ENCODE measurements at places on chromosomes 6 and 20. TPM values are rescaled to one million over a fixed set of nuclear protein-coding genes. Genes with fewer than 3 reads are reported as not detected.

GRCh38 chr20:39190666-39191570 is 228.8 kb downstream of the DHX35 start:
- no peak overlapping the region for H3K4me3 ChIP-seq
- no peaks in the 10 kb centered on the region for H3K27me3 ChIP-seq
- no peak overlapping the region for H3K27ac ChIP-seq
- no peaks in the 10 kb centered on the region for H3K36me3 ChIP-seq

- H3K36me3 ChIP-seq, result no peaks in the 10 kb centered on the region
- H3K27me3 ChIP-seq, result no peaks in the 10 kb centered on the region
- H3K4me3 ChIP-seq, result no peak overlapping the region
- DNase-seq, result no peak
Observed at GRCh38 chr6:56223995-56224394, 23.4 kb downstream of the COL21A1 start.

DNA sequence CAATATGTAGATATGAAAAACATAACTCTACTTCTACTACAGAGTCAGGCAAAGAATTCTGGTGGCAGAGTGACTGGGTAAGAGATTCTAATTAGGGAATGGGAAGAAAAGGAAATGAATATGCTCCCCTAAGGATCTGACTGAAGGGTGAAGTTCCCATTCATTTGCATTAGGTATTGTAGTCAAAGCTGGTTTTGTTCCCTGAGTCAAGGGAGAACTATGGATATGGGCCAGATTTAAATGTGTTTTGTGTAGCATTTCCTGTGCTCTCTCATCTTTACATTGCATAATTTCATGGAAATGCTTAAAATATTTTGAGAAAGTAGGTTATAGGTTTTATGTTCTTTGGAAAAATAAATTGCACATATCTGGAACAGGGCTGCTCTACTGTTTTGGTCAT is 299.7 kb downstream of the BTBD3 start:
- H3K4me3 ChIP-seq, result no peak overlapping the region
- no peaks in the 10 kb centered on the region for H3K4me1 ChIP-seq

DNA sequence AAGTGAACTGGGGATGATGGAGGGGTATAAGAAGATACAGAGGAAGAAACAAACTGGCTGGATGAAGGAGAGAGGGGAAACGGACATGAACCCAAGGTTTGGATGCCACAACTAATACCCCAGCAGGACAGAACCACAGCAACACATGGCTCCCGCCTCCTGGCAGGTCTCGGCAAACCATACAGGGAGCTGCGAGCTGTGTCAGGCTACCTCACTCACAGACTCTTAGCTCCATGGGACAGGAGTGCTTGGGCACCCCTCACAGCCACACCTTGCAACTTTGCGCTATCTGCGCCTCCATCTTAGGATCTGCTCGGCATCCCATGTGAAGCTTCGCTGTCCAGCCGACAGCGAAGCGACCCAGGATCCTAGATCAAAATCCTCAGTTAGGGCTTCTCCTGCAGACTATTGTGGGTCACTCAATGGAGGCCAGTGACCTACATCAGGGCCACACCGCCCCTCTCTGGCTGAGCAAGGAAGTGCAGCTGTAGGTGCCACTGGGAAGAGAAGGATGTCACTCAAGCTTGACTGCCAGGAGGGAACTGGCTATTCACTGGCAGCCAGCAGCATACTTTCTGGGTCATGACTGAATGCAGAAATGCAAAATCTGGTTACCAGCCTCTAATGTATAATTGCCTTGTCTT is 174.4 kb upstream of the RIN2 start:
- peak; percentile 91 for DNase-seq
- H3K27me3 ChIP-seq, result no peaks in the 10 kb centered on the region
- no peak overlapping the region for H3K27ac ChIP-seq
- H3K36me3 ChIP-seq, result no peaks in the 10 kb centered on the region
- peaks cover under 1% of the 10 kb centered on the region for H3K4me1 ChIP-seq

DNA sequence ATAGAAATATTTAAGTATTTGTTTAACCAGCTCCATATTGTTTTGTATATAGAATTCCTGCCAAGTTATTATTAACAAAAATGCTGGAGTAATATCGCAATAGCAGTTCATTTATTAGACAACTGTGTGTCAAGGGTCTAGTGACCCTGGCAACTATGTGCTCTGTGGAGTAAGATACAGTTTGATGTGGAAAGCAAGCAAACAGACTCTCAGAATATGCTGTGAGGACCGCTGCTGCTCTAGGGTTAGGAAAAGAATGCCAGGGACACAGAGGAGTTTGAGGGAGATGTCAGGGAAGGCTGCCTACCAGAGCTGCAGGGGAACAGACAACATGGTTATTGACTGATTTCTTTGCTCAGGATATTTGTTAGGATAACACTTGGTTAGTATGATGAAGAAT is 71.2 kb downstream of the HIVEP1 start:
- no peaks in the 10 kb centered on the region for H3K4me1 ChIP-seq
- no peak for DNase-seq
- H3K4me3 ChIP-seq, result no peak overlapping the region
- no peaks in the 10 kb centered on the region for H3K27me3 ChIP-seq
- H3K36me3 ChIP-seq, result no peaks in the 10 kb centered on the region
- no peak overlapping the region for H3K27ac ChIP-seq

DNA sequence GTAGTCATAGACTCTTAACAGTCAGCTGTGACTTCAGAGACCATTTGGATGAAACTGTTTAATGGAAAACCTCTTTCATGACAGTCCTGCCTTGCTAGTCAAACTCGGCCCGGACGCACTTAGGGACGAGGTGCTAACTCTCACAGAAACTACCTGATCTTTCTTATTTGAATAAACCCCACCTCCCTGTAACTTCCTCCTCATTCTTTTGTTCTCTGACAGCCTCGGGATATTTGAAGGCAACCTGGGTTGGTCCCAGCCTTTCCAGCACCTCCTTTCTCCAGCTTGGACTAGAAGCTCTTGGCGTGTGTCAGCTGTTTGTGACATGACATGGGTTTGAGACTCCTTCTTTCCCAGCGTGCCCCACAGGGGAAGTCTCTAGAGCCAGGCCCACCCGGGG is 175.3 kb upstream of the EXOC2 start:
- no peak for DNase-seq
- no peaks in the 10 kb centered on the region for H3K36me3 ChIP-seq
- H3K27me3 ChIP-seq, result no peaks in the 10 kb centered on the region
- no peak overlapping the region for H3K4me3 ChIP-seq
- H3K4me1 ChIP-seq, result no peaks in the 10 kb centered on the region
- no peak overlapping the region for H3K27ac ChIP-seq

DNA sequence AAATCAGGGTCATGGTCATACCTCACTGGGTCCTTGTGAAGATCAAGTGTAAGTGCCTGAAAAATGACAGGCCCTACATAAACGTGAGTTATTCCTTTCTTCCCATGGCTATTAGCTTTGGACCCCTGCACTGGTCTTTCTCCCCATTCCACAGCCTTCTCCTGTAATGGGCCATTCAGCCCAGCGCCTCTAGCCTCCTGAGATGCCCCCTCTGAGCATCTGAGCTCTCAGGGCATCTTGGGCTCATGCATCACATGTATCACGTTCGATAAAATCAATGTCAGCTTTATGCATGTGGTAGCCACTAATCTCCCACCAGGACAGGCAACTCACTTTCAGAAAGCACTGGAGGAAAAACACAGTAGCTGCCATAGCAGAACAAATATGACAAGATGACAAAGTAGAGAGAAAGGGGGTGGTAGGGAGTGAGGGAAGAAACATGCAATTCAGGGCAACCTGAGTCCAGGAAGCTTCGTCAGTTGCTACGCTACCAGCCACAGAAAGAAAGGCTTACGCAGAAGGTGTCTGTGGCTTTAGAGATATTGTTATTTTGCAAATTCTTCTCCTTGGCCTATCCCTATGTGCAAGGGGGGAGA is 498.8 kb downstream of the PTPRT start:
- H3K27ac ChIP-seq, result no peak overlapping the region
- H3K27me3 ChIP-seq, result no peaks in the 10 kb centered on the region
- no peak for DNase-seq
- no peaks in the 10 kb centered on the region for H3K4me1 ChIP-seq
- H3K4me3 ChIP-seq, result no peak overlapping the region

DNA sequence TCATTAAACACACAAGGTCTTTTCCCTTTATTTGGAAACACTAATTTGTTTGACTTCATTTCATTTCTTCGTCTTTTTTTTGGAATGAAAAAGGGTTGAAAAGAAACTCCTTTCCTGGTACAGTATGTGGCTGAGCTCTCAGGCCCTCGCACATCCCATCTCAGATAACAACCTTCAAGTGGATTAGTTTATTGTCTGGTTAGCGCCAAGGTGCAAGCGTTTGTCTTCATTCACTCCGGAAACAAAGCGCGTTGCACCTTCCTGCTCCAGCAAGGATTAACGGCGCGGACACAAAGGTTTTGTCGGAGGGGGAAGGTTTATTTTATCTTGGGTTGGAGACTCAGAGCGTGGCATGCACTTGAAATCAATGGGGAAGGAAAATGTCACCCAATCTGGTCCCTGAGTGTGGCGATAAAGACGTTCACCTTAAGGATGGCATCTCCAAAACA is 5.3 kb upstream of the NKX2-2 start:
- no peaks in the 10 kb centered on the region for H3K27me3 ChIP-seq
- H3K27ac ChIP-seq, result no peak overlapping the region
- H3K4me1 ChIP-seq, result no peaks in the 10 kb centered on the region
- H3K36me3 ChIP-seq, result no peaks in the 10 kb centered on the region
- no peak overlapping the region for H3K4me3 ChIP-seq

DNA sequence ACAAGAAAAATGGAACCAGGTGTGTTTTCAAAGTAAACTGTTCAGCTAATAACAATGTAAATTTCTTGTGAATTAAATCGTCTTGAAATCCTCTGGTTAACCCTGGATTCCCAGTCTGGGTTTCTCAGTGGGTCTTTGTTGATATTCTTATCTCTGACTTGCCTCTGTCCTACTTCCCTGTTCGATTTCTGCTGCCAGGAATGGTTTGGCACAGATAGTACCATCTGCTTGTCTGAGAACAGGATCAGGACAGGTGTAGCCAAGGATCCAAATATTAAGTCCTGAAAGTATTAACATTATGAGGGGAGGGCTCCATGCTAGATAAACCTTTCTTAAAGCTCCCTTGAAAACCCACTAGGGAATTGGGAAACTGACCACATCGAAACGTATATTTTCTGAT is 30.1 kb downstream of the ARFGEF2 start:
- DNase-seq, result no peak
- H3K4me1 ChIP-seq, result no peaks in the 10 kb centered on the region
- no peak overlapping the region for H3K27ac ChIP-seq
- peaks cover 10% of the 10 kb centered on the region for H3K36me3 ChIP-seq
- no peaks in the 10 kb centered on the region for H3K27me3 ChIP-seq

- H3K27ac ChIP-seq, result no peak overlapping the region
- no peaks in the 10 kb centered on the region for H3K4me1 ChIP-seq
- no peak overlapping the region for H3K4me3 ChIP-seq
- DNase-seq, result no peak
- no peaks in the 10 kb centered on the region for H3K27me3 ChIP-seq
Observed at GRCh38 chr6:119352001-119352400, 2.4 kb upstream of the MAN1A1 start.

DNA sequence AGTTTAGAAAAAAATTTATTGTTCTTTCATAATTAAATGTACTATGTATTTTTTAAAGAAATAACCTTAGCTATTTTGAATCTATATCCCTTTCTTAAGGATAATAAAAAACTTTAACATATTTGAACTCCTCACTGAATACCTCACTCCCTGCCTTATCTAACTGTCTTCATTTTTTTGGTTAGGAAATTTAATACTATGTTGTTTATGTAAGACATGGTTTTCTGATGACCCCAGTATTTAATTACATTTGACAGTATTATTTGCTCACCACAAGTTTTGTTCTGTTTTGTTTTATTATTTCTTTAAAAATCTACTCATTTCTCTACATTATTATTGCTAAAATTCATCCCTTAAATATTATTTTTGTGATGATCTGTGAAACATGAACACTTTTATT is 394.4 kb upstream of the ADGRB3 start:
- H3K27ac ChIP-seq, result no peak overlapping the region
- H3K36me3 ChIP-seq, result no peaks in the 10 kb centered on the region
- no peak overlapping the region for H3K4me3 ChIP-seq
- no peak for DNase-seq

- no peak overlapping the region for H3K27ac ChIP-seq
- no peaks in the 10 kb centered on the region for H3K27me3 ChIP-seq
- DNase-seq, result no peak
- H3K4me1 ChIP-seq, result no peaks in the 10 kb centered on the region
- H3K36me3 ChIP-seq, result no peaks in the 10 kb centered on the region
- no peak overlapping the region for H3K4me3 ChIP-seq
Observed at GRCh38 chr6:105769987-105770386, 316.1 kb upstream of the PRDM1 start.

DNA sequence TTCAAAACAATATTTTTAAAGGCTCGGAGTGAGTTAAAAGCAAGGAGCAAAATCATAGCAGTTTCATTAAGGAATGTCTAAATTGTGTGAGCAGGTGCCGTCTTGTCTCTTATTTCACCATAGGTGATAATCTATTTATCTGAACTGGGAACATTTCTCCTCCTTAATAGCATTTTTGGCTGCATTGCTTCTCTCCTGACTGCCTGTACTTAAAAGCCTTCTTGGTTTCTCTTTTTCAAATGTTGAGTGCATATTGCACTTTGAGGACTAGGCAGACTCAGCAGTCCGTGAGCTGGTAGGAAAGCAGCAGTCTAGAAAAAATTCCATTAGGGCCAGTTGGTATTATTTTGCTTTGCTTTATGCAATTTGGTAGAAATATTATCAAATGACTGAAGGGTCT is 645.9 kb downstream of the GRIK2 start:
- H3K36me3 ChIP-seq, result no peaks in the 10 kb centered on the region
- H3K4me3 ChIP-seq, result no peak overlapping the region
- H3K27ac ChIP-seq, result no peak overlapping the region
- DNase-seq, result no peak
- H3K27me3 ChIP-seq, result no peaks in the 10 kb centered on the region

- DNase-seq, result no peak
- no peaks in the 10 kb centered on the region for H3K4me1 ChIP-seq
- H3K27ac ChIP-seq, result no peak overlapping the region
- H3K4me3 ChIP-seq, result no peak overlapping the region
Observed at GRCh38 chr6:2054516-2055067, 190.8 kb downstream of the GMDS start.

DNA sequence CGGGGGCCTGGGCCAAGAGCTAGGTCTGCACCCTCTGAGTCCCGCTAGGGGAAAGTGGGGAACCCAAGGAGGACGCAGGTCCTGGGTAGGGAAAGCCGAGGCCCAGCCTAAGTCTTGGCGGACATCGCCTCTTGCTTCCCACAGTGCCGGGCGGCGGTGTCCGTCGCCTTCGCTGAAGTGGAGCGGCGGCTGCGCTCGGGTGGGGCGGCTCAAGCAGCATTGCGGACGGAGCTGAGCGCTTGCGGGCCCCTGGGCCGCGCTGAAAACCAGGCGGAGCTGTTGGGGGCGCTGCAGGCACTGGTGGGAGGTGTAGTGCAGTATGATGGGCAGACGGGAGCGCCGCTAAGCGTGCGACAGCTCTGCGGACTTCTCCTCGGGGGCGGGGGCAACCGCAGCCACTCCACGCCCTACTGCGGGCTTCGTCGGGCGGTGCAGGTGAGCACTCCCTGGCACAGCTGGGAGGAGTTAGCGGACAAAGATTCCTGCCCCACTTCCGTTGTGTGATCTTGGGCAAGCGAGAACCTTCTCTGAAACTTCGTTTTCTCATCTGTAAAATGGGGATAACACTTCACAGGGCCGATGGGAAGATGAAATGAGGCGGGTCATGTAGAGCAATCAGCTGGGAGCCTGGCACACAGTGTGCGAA is 4.2 kb downstream of the PRSS16 start:
- no peaks in the 10 kb centered on the region for H3K36me3 ChIP-seq
- H3K27me3 ChIP-seq, result no peaks in the 10 kb centered on the region
- peak overlapping the region; percentile 44 for H3K4me3 ChIP-seq
- peak; percentile 79 for DNase-seq

- no peaks in the 10 kb centered on the region for H3K4me1 ChIP-seq
- no peaks in the 10 kb centered on the region for H3K27me3 ChIP-seq
- H3K36me3 ChIP-seq, result no peaks in the 10 kb centered on the region
Observed at GRCh38 chr6:112634376-112634775, 287.2 kb downstream of the RFPL4B start.

Gene DACT2
- 0.48 TPM for total RNA-seq

Gene MACROD2
- total RNA-seq, result 6.2 TPM

Gene BACH2
- 11.6 TPM for total RNA-seq

Gene HMGCLL1
- total RNA-seq, result 0.29 TPM

Gene LKAAEAR1
- not detected for total RNA-seq

Data from aorta (tissue), 5 donors.